ENCODE measurements at places on chromosomes 7 and 10. TPM values are rescaled to one million over a fixed set of nuclear protein-coding genes. Genes with fewer than 3 reads are reported as not detected.

GRCh38 chr10:70558871-70559810 is 43.4 kb downstream of the PRF1 start:
- H3K4me1 ChIP-seq: no peaks in the 10 kb centered on the region
- H3K27me3 ChIP-seq: no peaks in the 10 kb centered on the region

DNA sequence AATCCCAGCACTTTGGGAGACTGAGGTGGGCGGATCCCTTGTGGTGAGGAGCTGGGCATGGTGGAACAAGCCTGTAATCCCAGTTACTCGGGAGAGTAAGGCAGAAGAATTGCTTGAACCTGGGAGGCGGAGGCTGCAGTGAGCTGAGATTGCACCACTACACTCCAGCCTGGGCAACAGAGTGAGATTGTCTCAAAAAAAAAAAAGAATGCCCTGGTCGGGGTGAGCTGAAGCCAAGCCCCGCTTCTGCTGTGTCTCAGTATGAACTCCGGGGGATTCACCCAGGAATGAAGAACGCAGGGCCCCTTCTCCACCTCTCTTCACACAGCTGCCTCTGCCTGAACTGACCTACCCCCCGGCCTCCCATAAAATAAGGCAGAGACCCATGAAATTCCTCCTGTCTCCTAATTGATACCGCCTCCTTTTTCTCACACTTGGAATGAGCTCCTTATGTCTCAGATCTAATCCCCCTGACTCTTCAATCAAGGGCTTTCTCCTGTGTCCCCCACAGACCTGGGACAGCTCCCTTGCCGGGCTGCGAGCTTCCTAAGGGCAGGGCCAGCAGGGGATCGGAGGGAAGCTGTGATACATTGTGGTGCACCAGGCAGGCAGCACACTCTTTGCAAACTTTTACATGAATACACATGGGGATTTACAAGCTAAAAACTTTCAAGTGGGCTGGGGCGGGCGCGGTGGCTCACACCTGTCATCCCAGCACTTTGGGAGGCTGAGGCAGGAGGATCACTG is 911 bp upstream of the ZP3 start:
- no peaks in the 10 kb centered on the region for H3K4me1 ChIP-seq
- H3K36me3 ChIP-seq: no peaks in the 10 kb centered on the region
- H3K27ac ChIP-seq: peak overlapping the region; percentile 59
- no peak overlapping the region for H3K4me3 ChIP-seq
- peak; percentile 93 for DNase-seq

DLX5 gene
- not detected for total RNA-seq

RHBDD2 gene
- total RNA-seq: 47.7 TPM

BLNK gene
- 16.0 TPM for total RNA-seq

LGI1 gene
- 0.15 TPM for total RNA-seq

GRCh38 chr10:108252771-108253170 is 1088.3 kb upstream of the SORCS1 start:
- no peaks in the 10 kb centered on the region for H3K36me3 ChIP-seq
- H3K4me1 ChIP-seq: no peaks in the 10 kb centered on the region
- no peak overlapping the region for H3K4me3 ChIP-seq
- no peaks in the 10 kb centered on the region for H3K27me3 ChIP-seq
- DNase-seq: no peak

Measured in breast epithelium (tissue), 4 donors.